ENCODE measurements at places on chromosomes 13 and 19.

DNA sequence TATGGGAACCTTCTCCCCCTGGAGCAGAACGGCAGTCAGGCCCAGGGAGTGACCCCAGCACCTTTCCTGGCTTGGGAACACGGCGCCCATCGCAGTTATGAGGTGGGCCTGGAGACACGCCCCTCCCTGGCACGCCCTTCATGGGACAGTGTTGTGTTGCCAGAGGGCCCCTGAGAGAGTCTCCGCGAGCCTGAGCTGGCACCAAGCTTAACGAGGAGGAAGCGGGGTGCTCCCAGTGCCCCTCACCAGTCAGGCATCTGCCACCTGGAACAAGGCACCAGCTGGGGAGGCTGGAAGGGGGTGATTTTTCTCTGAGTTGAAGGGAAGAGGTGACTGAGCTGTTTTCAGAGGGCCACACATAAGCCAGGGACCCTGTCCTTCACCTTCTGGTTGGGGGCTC is 180.6 kb downstream of the KDM4B start:
- no peak for DNase-seq

DNA sequence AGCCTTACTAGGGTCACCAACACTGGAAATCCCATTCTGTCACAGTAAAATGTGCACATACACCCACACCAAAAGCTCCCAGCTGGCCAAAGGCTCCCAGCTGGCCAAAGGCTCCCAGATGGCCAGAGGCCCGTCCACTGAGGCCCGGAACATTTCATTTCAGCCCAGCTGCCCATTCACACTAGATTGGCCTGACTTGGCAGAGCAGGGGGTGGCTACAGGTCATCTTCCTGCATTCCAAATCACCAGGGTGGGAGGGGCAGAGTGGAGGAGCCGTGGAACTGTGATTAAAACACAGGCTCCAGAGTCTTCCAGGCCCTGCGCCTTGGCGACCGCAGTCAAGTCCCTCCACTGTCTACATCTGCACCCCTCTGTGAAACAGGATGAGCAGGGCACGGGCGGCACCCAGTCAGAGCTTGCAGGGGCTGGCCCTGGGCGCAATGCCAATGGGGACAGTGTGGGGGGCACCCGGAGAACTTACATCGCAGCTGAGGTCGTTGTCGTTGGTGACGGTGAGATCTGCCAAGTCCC is 10.1 kb upstream of the PRKD2 start:
- no peak for DNase-seq

GRCh38 chr19:17555929-17556813 is 722 bp downstream of the COLGALT1 start:
- DNase-seq: no peak

DNA sequence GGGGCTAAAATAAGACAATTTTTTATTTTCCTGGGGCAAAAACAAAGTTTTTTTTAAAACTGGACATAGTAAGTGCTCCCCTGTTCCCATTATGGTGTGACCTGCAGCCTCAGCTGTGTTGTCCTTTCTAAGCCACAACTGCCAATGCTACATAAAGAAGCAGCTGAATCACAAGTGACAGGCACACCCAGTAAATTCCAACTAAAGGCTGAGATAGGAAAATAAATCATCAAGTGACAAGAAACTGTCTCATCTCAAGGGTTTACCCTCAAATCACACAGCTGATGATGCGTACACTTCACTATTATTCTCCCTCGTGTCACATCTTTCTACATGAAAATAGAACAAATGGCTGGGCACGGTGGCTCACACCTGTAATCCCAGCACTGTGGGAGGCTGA is 28.7 kb downstream of the STK24 start:
- no peak for DNase-seq

DNA sequence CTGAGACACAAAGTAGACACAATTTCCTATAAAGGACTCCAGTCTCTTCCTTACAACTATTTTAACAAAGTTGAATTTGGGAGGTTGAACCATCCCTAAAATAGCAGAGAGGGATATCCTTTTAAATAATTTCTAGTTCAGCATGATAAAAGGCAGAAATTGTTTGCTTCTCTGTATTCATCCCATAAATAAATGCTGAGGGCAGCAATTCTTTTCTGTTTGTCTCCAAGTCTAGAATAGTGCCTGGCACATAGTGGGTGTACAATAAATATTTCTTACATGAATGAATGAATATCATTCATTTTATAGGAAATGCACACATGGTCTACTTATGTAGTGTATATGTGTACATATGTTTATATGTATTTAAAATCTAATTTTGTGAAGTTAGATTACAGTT is 12.3 kb downstream of the COL4A1 start:
- DNase-seq: no peak

GRCh38 chr19:3357271-3357991 is 9.0 kb upstream of the NFIC start:
- DNase-seq: no peak

GRCh38 chr19:38273499-38273898 is 9.1 kb downstream of the SPINT2 start:
- no peak for DNase-seq

DNA sequence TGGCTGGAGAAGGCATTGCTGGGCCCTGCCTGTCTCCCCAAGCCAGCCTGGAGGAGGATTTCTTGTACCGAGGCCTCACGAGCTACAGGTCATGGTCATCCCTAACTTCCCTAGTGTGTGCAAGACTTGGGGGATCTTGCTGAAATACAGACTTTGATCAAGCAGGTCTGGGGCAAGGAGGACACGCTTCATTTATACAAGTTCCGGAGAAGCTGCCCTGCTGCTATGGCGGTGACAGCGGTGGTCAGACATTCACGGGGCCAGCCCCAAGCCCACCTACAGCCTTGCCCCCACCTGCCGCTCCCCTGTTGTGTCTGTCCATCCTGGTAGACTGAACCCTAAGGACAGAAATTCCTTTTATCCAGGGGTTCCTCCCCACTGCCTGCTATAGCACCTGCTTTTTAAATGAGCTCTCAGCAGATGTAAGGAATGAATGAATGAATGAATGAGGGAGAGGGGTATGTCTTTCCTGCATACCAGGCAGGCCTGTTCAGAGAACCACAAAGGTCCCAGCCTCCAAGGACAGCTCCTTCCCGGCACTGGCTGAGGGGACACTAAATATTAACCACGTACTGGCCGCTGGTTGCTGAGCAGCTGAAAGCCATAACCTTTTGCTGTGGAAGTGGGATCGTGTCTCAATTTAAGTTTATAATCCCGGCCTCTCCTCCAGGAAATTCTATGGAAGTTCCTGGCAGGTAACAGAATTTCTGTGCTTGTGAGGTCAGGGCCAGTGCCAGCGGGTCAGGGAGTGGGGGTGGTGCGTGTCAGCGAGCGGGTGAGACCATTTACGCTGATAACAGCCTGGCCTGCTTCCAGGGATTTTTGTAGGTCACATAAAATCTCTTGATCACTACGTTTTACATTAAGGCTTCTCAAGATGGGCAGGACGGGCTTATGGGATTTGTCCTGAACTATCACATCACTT is 27.1 kb downstream of the TSSK6 start:
- no peak for DNase-seq

- DNase-seq: no peak
Observed at GRCh38 chr13:51292000-51292565, 47.4 kb upstream of the SERPINE3 start.

GRCh38 chr13:73466561-73466960 is 407.8 kb downstream of the KLF5 start:
- DNase-seq: no peak

GRCh38 chr19:15173746-15174404 is 26.9 kb downstream of the NOTCH3 start:
- DNase-seq: no peak

GRCh38 chr19:29379257-29380021 is 146.4 kb upstream of the VSTM2B start:
- DNase-seq: no peak

DNA sequence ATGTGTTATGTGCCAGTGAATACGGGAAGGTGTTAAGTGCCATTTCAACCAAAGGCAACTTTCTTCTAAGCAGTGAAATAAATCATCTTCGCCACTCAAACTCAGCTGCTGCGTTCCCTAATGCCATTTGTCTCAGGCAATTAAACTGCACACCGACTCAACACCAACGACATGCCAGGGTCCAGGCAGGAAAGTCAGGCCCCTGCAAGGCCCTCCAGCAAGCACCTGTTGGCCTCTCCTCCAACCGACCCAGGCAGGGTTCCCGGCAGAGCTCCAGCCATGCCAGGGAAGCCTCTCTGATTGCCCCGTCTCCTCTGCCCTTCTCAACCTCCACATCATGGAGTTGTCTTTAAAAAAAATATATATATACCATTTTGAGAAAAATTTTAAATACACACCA is 21.8 kb downstream of the SAFB2 start:
- no peak for DNase-seq

DNA sequence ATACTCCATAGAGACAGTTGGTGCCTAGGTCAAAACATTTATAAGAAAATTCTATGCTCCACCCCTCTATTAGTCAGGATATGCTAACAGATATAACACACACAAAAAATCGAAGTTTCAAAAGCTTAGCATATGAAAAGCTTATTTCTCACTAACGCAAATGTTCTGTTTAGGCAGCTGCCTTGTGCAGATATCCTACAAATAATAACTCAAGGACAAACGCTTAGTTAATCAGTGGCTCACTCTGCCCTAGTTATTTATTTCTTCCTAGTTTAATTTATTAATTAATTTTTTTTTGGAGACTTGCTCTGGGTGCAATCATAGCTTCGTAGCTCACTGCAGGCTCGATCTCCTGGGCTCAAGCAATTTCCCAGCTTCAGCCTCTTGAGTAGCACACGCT is 259.7 kb upstream of the GPC6 start:
- DNase-seq: no peak

GRCh38 chr13:22162889-22163288 is 492.0 kb downstream of the FGF9 start:
- DNase-seq: no peak

GRCh38 chr19:13906521-13906904 is 512 bp downstream of the CC2D1A start:
- DNase-seq: no peak

DNA sequence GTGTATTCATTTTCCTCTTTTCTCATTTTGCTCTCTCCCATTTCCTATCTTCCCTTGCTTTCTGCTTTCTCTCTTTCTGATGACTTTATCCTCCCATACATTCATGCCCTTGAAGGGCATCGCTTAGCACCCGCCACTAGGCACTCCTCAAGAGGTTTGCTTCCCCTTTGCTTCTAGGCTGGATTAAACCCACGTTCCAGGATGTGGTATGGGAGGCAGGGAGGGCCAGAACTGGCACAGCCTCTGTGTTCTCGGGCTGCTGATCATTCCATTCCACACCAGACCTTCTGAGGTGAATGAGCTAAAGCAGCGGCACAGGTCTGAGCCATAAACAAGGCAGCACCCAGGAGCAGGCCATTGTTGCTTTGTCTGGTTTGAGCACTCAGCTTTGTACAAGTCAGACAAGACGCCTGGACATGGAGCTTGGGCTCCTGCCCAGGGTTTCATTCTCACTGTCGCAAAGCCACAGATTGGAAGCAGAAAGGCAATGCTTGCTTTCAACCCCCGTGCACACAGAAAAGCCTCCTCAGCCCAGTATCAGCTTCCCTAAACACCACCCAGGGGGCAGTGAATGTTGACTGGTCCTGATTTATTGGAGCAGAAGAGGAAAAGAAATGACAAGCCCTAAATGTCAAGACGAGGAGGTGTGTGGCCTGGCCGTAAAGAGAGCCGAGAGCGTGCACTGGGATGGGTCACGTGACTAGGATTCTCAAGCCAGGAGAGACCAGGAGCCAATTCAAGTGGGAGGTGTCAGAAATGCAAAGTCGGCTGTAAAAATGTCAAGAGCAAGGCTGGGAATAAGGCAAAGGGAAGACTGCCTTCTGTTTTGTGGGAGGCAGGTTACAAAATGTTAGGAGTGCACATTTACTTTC is 218.0 kb upstream of the SERP2 start:
- DNase-seq: no peak
